ENCODE measurements at places on chromosomes 12 and 14.

GRCh38 chr12:116922194-116922897, 11.6 kb downstream of the FBXW8 start:
- no peak for DNase-seq

- DNase-seq: no peak
Observed at GRCh38 chr14:90297876-90298629, 33.7 kb downstream of the NRDE2 start.

DNA sequence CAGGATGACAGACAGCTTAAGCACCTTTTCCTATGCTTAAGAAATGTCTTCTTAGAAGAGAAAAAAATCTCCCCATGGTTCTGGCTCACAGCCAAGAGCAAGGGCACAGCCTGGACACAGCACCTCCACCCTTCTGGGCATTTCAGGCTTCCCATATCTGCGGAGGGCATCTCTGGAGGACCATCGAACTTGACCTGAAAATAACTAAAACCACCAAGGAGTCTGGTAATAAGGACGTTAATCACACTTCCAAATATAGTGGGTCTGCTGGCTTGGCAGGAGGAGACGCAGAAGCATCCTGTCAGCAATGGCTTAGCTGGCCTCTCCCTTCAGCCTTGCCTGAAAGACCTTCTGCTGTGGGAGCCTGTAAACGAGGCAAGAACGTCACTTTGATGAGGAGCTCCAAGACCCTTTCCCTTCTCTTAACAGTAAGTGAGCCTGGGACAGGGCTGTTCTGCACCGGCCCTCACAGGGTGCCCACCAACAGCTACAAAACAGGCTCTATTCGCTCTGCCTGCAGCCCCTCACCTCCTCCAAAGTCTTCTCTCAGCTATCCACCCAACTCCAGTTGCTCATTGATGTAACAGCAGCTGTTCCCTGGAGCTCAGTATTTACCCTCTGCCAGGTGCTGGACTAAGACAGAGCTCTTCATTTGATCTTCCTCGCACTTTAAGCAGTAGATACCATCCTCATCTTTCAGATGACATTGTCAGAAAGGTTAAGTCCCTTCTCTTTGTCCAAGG, 13.2 kb downstream of the SETD3 start:
- DNase-seq: no peak

GRCh38 chr12:16163146-16163545, 114.3 kb downstream of the SLC15A5 start:
- no peak for DNase-seq

Data from stimulated activated CD4-positive, alpha-beta T cell treated with anti-CD3 and anti-CD28 coated beads, Interleukin-12 subunit alpha, Interleukin-12 subunit beta, amount 100 ng/mL, for 4 hours (primary cell).